Motor neuron (in vitro differentiated cells): ENCODE measurements at places on chromosomes 1 and 21. TPM values are rescaled to one million over a fixed set of nuclear protein-coding genes. Genes with fewer than 3 reads are reported as not detected.

The NPHS2 gene
- total RNA-seq: not detected in 2 replicates

The RNU1-1 gene
- 13,128 and 14,174 TPM in 2 replicates for total RNA-seq

The SEC22B gene
- total RNA-seq: 69.4 and 70.2 TPM in 2 replicates

The POU3F1 gene
- 5.7 and 6.0 TPM in 2 replicates for total RNA-seq

The FCER1A gene
- not detected in 2 replicates for total RNA-seq

The ADORA3 gene
- total RNA-seq: 0.93 TPM in 1 of 2 replicates, not detected in the other

The ATP1A4 gene
- total RNA-seq: 0.17 TPM in 1 of 2 replicates, not detected in the other

The TRIM46 gene
- total RNA-seq: 0.20 and 0.54 TPM in 2 replicates

The CLCA1 gene
- total RNA-seq: not detected in 2 replicates

The PLA2G5 gene
- total RNA-seq: not detected in 2 replicates

The NBPF3 gene
- 4.3 and 5.0 TPM in 2 replicates for total RNA-seq

The SPRR1A gene
- total RNA-seq: not detected in 2 replicates

The SPRR4 gene
- 0.38 TPM in 1 of 2 replicates, not detected in the other for total RNA-seq

DNA sequence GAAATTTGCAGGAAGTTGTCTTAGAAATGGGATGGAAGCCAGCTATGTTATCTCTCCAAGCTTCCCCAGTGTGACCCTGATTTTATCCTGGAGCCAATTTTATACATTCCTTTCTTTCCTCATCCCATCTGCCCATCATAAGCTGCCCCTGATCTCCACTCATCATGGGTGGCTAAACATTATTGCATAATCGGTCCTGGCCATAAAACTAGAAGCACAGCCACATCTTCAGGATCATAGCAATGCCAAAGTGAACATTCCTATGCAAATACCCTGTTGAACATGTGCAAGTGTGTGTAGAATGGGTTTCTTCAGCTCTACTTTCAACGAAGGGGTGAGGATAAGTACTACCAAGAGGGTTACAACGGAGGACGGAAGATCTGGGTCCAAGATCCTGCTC is 50.6 kb upstream of the COG2 start:
- ATAC-seq: peak; percentile 66

GRCh38 chr1:185480545-185480944 is 163.5 kb upstream of the IVNS1ABP start:
- no peak for ATAC-seq

DNA sequence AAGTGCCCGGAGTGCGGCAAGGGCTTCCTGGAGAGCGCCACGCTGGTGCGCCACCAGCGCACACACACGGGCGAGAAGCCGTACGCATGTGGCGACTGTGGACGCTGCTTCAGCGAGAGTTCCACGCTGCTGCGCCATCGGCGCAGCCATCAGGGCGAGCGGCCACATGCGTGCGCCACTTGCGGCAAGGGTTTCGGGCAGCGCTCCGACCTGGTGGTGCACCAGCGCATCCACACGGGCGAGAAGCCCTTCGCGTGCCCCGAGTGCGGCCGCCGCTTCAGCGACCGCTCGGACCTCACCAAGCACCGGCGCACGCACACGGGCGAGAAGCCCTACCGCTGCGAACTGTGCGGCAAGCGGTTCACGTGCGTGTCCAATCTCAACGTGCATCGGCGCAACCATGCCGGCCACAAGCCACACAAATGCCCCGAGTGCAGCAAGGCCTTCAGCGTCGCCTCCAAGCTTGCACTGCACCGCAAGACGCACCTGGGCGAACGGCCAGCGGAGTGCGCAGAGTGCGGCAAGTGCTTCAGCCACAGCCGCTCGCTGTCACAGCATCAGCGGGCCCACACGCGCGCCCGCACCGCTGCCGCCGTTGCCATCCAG is 10.0 kb downstream of the ZNF672 start:
- peak; percentile 5 for ATAC-seq

- no peak for ATAC-seq
Measured at GRCh38 chr1:29077155-29077554, 46.5 kb downstream of the TMEM200B start.

- no peak for ATAC-seq
Measured at GRCh38 chr21:37765221-37765900, 150.9 kb downstream of the KCNJ6 start.

DNA sequence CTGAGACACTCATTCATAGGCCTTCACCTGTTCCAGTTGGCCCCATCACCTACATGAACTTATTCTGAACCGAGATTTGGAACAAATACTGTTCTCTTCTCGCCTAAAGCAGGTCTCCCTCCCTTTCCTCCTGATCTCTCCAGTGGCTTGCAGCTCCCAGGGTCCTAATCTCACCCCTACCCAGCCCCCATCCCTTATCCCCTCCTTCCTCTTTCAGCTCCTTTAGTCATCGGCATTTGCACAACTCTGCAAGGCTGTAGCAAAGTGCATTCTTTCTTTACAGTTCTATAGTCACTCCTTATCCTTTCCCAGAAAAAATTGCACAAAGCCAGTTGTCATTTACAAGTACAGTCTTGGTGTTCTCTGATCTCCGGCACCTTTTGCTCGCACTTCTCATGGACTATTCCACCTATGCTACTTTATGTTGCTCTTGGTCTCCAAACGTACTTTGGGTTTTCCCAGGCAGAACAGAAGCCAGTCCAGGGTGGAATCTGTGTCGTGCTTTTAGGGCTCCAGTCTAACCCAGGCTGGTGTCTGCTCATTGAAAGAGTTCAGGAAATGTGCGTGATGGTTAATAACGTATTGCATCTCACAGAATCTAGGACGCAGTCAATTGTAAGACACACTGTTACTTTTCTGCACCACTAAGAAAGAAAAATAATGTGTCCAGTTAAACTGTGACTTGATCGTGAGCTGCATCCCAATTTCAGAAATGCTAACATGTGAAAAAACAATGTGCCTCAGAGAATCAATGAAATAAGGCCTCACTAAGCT is 965 bp downstream of the ABCA4 start:
- ATAC-seq: no peak

- no peak for ATAC-seq
Measured at GRCh38 chr1:22751124-22751531, 40.5 kb downstream of the EPHB2 start.

DNA sequence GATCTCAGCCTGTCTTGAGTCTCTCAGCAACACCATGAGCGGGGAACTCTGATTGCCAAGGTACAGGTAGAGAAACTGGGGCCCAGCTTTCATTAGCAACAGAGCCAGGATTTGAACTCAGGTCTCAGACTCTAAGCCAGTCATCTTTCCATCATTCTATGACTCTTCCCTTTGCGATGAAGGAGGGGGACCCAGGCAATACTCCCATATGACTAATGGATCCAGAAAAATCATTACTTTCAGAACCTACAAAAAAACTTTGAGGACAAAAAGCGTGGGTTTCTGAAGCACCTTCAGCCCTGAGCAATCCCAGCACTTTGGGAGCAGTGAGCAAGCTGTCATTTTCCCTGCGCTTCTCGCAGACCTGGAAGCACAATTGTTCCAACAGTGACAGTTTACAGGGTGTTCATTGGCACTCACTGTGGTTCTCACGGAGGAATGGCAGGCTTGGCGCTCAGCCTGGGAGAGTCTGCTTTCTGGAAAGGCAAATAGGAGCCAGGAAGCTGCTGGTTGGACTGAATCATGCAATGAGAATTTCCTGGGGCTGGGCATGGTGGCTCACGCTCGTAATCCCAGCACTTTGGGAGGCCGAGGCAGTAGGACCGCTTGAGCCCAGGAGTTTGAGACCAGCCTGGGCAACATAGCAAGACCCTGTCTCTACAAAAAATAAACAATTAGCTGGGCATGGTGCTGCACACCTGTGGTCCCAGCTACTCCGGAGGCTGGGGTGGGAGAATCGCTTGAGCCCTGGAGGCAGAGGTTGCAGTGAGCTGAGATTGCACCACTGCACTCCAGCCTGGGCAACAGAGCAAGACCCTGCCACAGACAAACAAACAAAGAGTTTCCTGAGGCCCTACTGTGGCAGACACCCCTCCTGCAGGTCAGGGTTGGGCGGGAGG is 40.1 kb downstream of the SLC2A7 start:
- no peak for ATAC-seq

GRCh38 chr1:162204823-162205155 is 135.3 kb downstream of the NOS1AP start:
- no peak for ATAC-seq

DNA sequence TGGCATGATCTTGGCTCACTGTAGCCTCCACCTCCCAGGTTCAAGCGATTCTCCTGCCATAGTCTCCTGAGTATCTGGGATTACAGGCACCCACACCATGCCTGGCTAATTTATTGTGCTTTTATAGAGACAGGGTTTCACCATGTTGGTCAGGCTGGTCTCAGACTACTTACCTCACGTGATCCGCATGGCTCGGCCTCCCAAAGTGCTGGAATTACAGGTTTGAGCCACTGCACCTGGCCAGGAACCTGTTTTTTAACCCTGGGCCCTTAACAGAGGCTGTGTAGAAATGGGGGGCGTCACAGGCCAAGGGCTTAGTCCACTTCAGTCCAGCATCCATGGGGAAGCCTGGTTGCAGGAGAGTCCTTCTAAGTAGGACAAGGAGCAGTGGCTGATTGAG is 9.3 kb downstream of the FBLIM1 start:
- no peak for ATAC-seq

- peak; percentile 27 for ATAC-seq
Measured at GRCh38 chr1:107750364-107750959, 214.5 kb downstream of the VAV3 start.

DNA sequence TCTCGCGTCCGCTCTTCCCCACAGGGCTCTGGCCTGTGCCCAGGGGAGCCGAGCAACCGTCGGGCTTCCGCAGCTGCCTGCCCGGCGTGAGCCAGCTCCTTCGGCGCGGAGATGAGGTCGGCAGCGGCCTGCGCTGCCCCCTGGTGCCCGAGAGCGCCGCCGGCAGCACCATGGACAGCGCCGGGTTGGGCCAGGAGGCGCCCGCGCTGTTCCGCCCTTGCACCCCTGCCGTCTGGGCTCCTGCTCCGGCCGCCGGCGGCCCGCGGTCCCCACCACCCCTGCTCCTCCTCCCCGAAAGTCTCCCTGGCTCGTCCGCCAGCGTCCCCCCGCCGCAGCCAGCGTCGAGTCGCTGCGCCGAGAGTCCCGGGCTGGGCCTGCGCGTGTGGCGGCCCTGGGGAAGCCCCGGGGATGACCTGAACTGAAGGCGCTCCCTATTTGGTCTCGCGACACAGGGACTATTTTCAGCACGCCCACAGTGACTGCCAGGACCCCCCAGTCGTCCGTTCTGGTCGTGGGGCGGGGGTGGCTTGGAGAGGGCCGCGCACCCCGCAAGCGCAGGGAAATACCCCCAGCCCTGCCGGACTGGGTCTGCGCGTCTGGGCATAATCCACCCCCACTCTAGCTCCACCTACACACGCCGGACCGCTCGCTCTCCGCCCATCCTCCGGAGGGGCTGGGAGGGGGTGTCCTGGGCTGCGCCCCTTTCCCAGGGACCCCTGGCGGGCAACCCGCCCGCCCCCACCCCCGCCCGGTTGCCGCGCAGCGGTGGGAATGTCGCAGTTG is 1.3 kb downstream of the HES3 start:
- ATAC-seq: peak; percentile 53

DNA sequence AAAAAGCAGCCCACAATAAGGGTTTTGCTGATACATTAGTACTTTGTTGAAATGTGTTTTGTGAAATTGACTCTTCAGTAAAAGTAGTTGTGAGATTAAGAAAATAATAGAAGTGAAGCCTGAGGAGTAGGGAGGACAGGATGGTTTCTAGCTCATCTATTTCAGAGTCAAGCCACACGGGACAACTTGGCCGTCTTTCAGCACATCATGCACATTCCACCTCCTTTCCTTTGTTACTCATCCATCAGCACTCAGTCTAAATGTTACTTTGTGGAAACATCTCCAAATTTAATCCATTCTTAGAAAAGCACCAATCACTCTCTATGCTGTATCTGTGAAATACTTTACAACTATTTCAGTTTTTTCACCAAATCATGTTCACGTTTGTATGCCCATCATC is 223.3 kb downstream of the FGGY start:
- ATAC-seq: no peak

DNA sequence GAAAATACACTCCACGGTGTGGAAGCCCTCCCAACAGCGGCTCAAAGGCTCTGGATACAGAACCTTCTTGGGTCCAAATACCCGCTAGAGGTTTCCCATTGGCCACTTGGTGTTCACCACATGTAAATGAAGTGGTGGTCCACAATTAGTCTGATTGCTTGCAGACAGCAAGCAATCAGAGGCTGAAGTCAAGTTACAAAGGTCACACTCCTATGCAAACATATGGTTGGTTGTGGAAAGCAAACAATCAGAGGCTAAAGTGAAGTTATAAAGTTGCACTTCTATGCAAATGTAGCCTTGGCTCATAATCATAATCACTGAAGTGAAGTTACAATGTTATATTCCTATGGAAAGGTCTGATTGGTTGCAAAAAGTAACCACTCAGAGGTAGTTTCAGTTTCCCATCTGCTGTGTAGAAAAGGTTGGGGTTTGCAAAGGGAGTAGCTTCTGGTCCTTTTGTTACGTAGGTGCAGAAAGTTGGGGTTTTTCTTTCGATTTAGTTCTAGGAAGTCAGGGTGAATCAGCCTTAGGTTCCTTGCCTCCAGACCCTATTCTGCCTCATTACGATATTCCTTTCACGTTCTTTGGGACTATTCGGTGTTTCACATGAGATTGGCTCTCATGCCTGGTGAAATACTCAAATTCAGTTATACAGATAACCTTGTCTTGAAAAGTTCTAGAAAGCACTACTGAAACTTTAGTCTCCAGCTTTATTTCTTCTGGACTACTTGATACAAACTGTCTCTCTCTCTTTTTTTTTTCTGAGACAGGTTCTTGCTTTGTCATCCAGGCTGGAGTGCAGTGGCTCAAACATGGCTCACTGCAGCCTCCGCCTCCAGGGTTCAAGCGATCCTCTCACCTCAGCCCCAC is 36.7 kb upstream of the MTF2 start:
- peak; percentile 17 for ATAC-seq

GRCh38 chr1:218317061-218317460 is 28.1 kb upstream of the TGFB2 start:
- no peak for ATAC-seq

GRCh38 chr1:73862355-73862754 is 335.6 kb downstream of the LRRIQ3 start:
- peak; percentile 82 for ATAC-seq

- no peak for ATAC-seq
Measured at GRCh38 chr1:81672766-81673165, 128.0 kb upstream of the ADGRL2 start.

DNA sequence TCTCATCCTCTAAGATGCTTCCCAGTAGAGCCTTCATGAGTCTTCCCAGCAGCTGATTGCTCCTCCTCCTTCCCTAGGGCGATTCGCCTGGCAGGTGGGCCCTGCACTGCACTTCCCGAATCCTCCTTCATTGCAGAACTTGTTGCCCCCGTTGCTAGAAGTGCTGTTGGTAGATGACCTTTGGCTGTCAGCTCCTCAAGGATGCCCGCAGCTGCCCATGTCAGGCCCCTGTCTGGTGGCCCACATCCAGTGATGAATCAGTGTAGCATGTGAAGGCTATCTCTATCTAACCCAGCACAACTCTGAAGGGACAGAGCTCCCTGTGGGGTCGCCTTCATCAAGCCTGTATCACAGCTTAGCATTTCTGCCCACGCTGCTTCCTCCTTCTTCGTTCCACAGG is 52.1 kb upstream of the F3 start:
- ATAC-seq: no peak
